ENCODE measurements at places on chromosomes 16 and 17.

- no peak for DNase-seq
Measured at GRCh38 chr17:58007781-58008706, 998 bp upstream of the SRSF1 start.

DNA sequence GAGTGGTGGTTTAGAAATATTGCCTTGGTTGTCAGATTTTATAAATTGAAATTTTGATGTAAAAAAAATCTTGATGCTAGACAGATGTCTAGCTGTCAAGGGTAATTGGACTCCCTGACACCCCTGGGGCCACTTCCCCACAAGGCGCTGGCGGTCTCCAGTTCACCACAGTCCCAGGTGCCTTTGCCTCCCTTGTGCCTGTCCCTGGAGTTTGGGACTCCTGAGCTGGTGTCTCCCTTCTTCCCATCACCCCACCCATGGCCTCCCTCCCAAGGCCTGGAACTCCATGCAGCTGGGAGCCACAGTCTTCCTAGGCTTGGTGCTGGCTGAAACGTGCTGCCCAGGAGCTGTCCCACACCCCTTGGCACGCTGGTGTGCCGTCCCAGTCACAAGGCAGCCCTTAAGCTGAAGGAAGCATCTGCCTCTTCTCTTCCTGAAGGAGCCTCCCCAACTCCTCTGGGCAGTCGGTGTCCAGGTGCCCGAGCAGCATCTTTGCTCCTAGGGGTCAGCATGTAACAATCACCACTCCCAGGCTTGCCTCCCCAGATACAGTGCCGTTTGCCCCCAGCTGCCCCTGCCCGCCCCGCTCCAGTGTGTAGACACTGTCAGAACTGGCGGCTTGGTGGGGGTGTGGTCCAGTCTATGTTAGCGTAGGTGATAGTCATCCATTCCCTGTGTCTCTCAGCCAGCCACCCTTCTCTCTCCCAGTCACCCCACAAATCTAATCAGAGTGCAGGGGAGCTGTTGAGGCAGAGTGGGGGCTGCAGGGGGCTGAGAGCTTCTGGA, 26.2 kb downstream of the POLR3E start:
- DNase-seq, result no peak

DNA sequence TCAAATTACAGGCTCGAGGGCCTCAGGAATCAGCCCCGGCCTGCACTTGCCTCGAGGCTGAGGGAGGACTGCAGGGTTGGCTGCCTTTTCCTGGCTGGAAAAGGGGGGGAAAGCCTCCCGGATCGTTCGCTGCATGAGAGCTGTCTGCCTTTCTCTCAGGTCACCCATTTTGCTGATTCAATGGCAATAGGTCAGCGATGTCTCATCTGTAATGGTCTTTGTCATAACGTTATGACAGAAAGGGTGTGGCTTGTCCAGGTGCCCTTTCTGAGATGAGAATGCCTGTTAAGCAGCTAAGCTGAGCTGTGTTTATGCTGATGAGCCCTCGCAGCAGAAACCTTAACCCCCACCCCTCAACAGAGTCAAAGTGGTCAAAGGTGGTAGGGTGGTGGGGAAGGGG, 81.8 kb downstream of the AKAP1 start:
- no peak for DNase-seq

DNA sequence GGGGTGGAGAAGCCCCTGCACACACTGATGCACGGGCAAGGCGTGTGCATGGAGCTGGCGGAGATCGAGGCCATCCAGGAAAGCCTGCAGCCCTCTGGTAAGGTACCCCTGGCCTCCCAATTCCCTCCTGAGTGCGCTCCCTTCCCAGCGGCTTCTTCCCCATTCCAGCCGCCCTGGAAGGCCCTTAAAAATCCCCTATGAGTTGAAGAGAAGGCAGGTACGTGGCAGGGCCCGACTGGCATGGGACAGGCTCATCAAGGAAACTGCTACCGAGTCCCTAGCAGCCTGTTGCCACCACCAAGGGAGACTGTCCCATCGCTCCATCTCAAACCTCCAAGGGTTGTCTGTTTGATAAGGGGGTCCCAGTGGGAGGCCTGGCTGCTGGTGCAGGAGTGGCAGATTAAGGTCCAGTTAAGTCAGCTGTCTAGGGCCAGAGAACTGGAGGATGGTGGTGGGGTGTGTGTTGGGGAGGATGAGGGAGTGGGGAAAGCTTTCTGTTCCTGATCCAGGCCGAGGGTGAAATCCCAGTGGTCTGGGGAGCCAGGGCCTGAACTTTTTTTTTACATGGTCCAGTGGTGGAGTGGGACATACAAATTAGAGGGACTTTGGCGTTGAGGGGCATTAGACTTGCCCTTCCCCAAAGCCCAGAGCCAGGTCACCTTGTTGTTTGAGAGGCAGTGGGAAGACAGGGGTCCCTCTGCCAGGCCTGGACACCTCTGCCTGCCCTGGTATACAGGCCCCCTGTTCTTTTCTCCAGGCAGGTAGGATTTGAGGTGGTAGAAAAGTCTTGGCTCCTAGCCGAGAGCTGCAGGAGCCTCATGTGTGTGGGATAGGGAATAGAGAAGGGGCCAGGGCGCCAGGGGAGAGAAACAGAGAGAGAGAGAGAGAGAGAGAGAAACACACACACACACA, 994 bp downstream of the IGFBP4 start:
- DNase-seq, result no peak

DNA sequence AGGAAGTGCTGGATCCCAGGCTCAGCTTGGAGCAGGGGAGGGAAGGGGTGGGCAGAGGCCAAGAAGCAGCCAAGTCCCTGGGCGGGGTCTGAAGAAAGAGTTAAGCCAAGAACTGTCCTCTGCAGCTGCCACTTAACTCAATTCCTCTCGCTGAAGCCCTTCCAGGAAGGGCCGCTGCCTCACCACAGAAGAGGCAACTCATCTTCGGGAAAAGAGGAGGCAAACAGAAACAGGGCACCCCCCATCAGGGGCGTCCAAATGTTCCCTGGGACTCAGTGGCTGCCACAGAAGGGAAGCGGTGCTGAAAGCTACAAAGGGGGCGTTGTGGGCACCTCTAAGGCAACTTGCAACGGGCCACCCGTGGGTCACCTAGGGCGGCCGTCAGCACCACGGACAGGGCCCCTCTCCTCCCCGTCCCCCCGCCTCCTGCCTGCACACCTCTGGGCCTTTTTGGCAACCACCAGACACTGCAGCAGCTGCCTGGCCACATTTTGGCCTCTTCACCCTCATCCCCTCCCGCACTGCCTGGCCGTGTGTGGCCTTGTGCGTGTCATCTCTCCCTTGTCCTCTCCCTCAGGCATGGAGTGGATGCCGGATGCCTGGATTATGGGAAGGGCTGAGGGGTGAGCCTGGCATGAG, 2.5 kb downstream of the TLCD3B start:
- no peak for DNase-seq

DNA sequence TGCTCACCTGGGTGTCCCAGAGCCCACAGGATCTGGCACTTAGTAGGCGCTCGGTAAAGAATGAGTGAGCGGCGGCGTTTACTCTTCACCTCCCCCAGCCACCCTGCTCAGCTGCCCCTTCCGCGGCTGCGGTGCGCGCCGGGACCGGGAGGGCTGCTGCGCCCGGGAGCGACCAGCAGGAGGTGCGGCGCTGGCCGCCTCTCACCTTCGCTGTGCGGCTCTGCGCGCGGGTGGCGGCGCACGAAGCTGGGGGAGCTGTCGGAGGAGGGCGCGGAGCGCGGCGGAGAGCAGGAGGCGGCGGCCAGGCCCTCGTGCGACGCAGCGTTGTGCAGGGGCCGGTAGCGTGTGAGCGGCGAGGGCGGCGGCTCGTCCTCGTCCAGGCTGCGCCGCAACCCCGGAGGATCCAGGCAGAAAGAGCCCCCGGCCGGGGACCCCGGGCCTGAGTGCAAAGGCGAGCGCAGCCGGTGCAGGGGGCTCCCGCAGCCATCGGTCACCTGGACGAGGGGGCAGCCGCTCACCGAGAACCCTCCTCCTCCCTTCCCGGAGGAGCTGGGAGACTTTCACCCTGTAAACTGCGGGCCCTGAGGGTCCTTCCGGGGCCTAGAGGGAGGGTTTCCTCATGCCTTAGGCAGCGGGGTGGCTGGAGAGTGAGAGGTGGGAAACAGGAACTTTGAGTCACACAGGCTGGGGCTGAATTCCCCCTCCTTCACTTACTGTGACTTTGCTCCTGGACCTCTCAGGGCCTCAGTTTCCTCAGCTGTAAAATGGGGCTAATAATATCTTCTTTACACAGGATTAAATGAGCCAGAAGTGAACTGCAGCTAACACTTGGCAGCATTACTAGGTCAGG, 12.5 kb downstream of the SAMD14 start:
- peak; percentile 36 for DNase-seq

GRCh38 chr17:75260641-75261335, 618 bp downstream of the GGA3 start:
- DNase-seq, result no peak

- no peak for DNase-seq
Measured at GRCh38 chr17:53807286-53807685, 15.4 kb upstream of the KIF2B start.
